ENCODE measurements at places on chromosomes 13 and 19.

DNA sequence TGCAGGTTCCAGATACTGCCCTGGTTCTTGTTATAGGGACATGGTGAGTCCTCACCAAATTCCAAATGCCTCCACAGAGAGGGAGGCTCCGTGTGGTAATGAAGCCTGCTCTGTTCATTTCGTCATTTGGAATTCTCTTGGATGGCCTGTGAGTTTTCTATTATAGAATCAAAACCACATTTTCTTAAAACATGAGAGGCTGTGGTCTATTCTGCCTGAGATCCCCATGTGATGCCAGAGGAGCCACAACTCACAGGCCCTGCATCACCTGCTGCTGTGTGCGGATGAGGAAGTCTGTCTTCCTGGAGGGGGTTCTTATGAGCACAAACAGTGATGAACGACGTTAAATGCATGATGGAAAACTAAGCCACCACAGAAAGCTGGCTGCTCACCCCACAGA, 264.4 kb downstream of the UQCRFS1 start:
- DNase-seq: no peak

DNA sequence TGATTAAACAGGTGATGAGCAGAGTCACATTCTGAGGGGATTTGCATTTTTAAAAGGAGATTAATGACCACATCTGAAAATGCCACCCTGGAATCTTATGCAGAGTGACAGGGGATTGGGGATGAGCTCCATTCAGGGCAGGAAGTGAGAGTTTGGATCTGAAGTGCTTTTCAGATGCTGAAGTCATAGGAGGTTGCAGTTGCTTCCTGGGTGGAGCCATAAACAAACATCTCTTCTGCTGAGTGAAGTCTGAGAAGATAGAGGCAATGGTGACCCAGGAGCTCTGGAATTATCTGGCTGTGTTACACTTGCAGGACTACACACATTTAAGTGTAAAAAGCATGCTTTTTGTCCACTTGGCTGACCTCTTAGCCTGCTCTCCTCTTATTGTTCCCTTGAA, 51.4 kb upstream of the PSG8 start:
- DNase-seq: no peak

DNA sequence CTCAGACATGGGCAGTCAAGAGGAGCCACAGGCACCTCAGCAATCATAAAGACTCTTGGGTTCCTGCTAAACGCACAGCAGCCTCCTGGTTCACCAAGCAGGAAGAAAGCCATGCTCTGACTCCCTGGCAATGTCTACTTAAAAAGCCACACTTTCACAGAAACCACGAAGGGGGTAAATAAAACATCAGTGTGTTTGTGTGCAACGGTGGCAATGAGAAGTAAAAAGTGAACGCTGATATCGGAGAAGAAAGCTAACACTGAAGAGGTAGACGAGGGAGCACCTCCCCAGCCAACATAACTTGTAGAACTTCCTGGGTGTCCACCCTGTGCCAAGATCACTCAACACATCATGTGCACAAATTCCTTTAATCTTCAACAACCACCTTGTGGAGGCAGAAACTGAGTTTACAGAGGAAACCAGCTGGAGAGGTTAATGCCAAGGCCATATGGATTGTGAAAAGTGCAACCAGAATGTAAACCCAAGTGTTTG, 30.2 kb downstream of the HSPH1 start:
- DNase-seq: no peak

- peak; percentile 97 for DNase-seq
Observed at GRCh38 chr19:55654868-55655647, at the start of gene U2AF2. Gene U2AF2, plus strand, starts transcription at chr19:55655035. Its CDS starts 70 bp downstream, at chr19:55655105.

DNA sequence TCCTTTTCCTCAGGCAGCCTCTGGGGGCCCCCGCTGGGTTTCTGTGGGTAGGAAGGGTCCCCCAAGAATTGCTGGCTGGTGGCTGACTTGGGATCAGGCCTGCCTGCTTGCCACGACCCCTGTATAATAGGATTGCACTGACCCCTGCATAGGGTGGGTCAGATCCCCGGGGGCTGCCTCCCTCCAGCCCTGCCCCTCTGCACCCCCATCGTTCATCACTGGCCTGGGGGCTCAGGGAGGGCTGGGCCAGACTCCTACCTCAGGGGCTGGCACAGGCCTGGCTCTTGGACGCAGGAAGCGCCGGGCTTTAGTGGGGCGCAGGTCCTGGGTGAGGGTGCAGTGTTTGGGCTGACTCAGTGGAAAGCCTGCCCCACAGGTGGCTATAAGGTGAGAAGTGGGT, 10.6 kb downstream of the NDUFB7 start:
- DNase-seq: no peak

DNA sequence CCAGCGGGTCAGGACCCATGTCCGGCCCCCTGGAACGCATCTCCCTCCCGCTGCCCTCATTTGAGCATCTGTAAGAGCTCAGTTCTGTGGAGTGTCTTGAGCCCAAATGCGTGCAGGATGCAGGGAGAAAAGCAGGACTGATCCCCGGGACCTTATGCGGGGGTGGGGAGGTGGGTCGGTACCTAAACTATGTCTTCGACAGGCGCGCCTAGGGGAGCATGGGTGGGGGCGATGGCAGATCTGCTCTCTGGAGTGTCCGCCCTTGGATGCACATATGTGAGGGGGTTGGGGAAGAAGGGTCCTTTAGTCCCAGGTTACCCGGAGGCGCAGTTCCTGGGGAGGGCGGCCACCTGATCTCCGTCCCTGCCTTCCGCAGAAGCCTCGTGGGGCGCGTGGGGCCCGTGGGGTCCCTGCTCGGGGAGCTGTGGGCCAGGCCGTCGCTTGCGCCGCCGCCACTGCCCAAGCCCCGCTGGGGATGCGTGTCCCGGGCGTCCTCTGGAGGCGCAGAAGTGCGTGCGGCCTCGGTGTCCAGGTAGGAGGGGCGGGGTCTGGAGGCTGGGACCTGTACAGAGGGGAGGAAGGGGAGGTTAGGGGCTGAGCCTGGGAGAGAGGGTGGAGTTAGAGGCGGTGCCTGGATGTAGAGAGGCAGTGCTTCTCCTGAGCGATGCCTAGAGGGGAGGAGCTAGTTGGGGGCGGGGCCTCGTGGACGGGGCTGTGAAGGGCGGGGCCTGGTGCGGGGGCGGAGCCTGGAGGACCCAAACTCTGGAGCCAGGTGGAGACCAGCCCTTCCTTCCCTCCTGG, 2.9 kb downstream of the CILP2 start:
- DNase-seq: peak; percentile 64

GRCh38 chr19:43310221-43310620, 40.9 kb upstream of the PSG9 start:
- DNase-seq: no peak

DNA sequence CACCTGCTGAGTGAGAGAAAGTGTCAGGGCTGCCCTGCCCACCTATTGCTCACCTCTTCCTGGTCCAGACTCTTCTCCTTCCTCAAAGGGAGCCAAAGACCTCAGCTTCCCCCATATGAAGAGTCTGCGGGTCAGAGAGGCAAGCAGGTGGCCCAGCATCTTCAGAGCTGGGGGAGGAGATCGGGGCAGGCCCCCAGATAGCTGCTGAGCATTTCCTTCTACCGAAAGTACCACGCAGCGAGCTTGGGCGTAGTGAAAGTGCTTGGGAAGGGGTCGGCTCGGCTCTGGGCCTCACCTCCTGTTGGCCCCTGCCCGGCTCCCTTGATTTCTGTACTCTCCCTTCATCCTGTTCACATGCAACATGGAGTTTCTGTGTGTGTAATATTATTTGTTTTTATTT, 12.2 kb upstream of the ZNF536 start:
- DNase-seq: no peak

DNA sequence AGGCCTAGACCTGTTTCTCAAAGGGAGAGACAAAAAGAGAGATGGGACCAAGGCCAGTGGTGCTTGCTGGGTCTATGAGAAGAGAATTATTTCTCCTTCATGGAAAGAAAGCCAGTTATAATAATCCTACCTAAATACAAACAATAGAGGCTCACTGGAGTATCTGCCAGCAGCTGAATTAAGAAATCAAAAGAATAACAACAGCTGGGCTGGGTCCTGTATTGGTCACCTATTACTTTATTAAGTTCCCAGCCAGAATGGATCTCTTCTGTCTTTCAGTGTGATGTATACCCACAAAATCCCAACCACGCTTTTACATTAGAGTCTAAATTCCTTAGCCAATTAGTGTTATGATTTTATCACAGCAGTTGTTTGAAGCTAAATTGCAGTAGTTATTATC, 297.8 kb upstream of the DACH1 start:
- no peak for DNase-seq

- DNase-seq: no peak
Observed at GRCh38 chr13:97440598-97441170, 6.7 kb downstream of the RAP2A start.

GRCh38 chr19:38640368-38640767, 7.1 kb upstream of the ACTN4 start:
- DNase-seq: no peak

DNA sequence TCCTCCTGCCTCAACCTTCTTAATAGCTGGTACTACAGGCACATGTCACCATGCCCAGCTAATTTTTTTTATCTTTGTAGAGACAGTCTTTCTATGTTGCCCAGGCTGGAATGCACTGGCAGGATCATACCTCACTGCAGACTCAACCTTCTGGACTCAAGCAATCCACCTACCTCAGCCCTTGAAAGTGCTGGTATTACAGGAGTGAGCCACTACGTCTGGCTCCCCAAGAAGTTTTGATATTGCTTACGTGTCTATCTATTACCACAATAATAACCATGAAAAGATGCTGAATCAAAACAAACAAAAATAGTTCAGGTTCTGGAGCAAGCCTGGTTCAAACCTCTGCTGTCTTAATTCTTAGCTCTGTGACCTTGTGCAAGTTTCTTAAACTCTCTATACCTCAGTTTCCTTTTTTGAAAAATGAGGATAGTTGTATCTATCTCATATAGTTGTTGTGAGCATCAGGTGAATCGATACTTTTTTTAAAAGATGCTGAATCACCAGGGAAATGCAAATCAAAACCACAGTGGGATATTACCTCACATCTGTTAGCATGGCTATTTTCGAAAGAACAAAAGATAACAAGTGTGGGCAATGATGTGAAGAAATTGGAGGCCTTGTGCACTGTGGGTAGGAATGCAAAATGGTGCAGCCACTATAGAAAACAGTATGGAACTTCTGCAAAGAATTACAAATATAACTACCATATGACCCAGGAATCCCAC, 19.0 kb upstream of the LEUTX start:
- DNase-seq: no peak

DNA sequence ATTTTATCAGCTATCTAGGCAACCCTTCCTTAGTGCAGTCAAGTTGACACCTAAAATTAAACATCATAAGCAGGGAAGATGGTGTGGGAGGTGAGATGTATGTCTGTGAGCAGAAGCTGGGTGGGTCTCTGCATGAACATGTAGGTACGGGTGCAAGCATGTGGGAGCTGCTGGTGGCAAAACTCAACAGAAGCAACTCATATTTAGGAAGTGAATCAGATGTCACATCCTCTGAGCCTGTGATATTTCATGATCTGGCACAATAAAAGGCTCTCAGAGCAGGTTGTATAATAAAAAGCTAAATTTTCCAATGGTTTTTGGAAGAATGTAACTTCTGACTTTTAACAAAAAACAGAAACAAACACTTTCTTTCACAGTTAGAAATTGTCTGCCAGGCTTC, 44.4 kb downstream of the C1QTNF9 start:
- no peak for DNase-seq

DNA sequence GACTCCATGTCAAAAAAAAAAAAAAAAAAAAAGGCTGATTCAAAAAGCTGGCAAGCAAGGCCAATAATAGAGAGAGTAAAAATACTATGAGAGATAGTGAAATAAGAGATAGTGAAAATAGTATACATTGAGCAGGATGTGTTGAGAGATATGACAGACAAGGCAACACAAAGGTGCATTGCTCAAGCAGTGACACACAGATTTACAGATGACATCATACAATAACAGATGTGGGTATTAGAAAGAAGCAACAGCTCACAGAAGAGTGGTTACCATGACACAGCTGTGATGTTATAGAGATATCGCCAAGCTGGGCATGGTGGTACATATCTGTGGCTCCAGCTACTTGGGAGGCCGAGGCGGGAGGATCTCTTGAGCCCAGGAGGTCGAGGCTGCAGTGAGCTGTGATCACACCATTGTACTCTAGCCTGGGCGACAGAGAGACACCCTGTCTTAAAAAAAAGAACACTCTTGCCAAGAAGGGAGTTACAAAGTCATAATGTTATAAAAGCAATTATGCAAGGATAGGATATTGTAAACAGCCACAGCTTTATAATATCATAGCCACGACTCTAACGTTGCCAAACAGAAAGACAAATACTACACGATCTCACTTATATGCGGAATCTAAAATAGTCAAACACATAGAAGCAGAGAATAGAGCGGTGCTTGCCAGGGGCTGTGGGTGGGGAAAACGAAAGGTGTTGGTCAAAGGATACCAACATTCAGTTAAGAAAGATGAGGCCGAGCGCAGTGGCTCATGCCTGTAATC, 10.3 kb downstream of the TNFSF9 start:
- DNase-seq: no peak

GRCh38 chr13:44971656-44972595, 17.3 kb downstream of the NUFIP1 start:
- no peak for DNase-seq

DNA sequence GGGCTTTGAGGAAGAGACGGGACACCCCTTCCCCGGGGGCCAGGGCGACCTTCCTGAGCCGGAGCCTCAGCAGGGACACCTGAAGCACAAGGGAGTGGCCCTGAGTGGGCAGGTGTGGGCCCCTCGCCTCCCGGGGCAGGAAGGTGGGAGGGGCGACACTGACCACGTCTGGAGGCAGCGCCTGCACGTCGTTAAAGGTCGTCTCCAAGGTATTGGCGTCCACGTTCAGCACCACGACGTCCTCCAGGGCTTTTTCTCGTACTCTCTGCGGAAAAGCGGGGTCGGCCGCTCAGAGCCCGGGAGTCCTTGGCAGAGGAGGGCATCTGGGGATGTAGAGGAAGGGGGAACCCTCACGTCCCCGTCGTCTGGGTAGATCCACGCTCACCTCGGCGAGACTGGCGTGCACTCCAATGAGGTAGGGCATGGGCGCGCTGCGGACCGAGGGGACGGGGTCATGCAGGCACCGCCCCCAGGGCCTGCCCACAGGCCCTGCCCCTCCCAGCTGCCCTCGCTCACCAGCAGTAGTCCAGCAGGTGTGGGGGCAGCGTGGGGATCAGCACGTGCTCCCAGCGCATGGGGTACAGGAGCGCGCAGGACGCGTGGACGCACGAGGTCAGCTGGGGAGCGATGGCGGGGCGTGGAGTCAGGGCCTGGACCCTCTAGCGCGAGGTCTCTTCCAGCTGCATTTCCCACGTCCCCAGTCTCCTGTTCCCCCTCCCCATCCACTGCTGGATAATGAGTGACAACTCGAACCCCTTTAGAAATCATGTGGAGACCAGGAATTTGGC, 6.1 kb downstream of the DENND1C start:
- no peak for DNase-seq
